WTC11 (cell line): ENCODE measurements at places on chromosomes 3 and 15.

DNA sequence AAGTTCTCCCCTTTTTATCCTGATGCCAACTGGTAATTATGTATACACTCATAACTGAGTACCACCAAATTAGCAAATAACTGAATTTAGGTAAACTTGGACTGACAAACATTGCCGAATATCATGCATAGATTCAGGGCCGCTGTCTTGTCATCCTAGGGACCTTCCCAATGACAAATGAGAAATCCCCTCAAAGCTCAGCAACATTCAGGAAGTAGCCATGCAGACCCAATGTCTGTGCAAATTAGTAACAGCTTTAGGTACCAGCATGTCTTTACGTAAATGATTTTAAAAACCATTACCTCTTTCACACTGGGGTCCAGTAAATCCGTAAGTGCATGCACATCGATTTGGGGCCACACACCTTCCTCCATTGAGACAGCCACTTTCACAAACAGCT lies 49.5 kb downstream of the FBN1 start:
- DNase-seq: no peak

DNA sequence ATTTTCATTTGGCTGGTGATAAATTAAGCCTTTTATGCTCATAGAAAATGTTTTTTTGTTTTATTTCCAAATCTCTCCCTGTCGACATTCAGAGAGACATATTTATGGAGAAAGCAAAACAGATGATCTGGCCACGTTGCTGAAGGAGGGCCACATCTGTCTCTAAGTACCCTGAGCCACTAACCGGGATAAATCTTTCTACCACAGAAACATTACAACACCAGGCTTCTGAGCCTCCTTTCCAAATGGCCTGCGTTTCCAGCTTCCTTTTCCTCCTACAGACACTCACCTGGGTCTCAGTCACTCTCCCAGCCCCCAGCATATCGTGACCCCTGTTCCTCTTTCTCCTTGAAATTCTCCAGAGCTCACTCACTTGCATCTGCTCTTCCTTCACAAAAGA lies 161.0 kb downstream of the ARRDC4 start:
- DNase-seq: no peak

- DNase-seq: peak; percentile 20
Observed at GRCh38 chr3:159766563-159767185, 222.0 kb upstream of the IL12A start.

- DNase-seq: no peak
Observed at GRCh38 chr3:24264748-24265158, 229.9 kb downstream of the THRB start.

GRCh38 chr3:56926947-56927282 lies 125.2 kb upstream of the ARHGEF3 start:
- DNase-seq: no peak

GRCh38 chr3:99774467-99774866 lies 43.2 kb upstream of the CMSS1 start:
- no peak for DNase-seq

GRCh38 chr15:99522288-99522687 lies 43.5 kb upstream of the MEF2A start:
- DNase-seq: no peak

DNA sequence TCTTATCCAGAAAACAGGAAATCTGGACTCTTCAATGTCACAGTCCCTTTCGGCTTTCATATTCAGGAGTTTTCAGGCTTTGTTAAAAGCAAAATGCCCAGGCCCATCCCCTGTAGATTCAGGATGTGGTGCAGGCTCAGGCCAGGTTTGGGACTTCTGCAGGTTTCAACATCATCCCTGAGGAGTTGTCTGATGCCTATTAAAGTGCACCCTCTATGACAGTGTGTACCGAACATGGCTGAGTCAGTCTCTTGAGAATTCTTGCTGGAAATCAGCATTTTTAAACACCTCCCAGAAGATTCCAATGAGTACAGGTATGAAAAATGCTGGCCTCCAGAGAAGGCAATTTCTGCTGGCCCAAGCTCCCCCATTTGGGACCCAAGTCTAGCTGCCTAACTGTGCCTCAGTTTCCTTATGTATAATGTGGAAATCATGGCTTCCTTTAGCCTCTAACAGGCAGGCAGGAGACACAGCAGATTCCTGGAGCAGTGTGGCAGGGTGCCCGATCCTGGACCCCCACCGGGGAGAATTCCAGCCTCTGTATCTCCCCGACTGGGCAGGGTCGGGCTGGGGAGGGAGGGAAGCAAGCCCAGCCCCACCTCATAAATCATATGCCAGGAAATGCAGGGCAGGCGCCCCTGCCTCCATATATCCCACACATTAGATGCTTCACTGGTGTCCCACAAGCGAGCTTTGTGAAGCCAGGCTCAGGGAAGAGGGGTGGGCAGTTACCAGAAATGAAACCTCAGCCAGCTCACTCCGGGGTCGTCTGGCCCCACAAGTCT lies 44.4 kb upstream of the SLC6A11 start:
- no peak for DNase-seq

GRCh38 chr3:176976586-176976985 lies 220.7 kb downstream of the TBL1XR1 start:
- no peak for DNase-seq

GRCh38 chr3:197189623-197190022 lies 108.8 kb downstream of the DLG1 start:
- no peak for DNase-seq

- DNase-seq: no peak
Observed at GRCh38 chr15:78408961-78409360, 29.1 kb upstream of the IREB2 start.

DNA sequence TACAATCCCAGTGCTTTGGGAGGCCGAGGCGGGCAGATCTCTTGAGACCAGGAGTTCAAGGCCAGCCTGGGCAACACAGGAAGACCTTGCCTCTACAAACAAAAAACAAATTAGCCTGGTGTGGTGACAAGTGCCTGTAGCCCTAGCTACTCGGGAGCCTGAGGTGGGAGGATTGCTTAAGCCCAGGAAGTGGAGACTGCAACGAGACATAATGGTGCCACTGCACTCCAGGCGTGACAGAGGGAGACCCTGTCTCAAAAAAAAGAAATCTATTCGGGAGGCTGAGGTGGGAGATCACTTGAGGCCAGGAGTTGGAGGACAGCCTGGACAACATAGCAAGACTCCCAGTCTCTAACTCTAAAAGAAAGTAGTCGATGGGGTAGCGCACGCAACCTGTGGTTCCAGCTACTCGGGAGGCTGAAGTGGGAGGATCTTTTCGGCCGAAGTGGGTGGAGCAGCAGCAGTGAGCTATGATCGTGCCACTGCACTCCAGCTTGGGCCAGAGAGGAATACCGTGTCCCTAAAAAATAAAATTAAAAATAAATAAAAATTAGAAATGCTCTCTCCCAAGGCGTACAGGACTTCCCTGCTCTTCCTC lies 775 bp downstream of the C3orf33 start:
- no peak for DNase-seq

DNA sequence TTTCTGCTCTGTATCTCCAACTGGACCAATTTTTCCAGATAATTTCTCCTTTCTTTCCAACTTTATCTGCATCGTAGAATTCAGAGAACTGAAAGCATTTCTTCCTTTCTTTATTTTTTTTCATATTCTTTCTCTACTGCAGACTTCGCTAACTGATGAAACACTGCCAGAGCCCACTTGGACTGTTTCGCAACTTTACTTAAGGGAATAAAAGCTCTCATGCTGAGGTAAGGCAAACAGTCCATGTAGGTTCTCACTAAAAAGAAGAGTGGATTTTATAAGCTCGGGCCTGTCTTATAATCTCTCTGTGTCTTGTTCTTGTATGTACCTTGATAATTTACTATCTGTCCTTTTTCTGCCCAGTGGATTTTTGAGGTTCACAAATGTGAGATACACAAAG lies 163.5 kb downstream of the CNTN4 start:
- no peak for DNase-seq

DNA sequence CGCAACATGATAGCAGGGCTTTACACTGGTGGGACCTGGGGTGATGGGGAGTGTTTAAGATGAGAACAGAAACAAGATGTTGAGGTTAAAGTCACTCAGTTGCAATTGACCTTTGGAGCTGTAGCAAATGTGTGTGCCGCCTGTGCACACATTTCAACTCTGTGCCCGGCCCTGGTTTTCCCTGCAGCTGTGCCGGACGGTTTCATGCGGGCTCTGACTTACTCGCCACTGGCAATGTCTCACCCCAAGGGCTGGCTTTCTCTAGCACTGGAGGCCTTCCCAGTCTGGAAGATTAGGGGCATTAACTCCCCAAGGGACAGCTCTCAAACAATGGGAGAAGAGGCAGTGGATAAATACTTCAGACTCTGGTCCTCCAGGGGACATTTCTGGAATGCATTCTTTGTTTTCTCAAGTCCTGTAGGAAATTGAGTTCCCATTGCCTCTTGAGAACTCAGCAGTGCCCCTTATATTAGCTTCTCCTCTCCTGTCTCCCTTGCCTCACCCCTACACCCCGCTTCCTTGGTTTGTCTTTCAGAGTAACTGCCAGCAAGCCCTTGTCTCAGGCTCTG lies 152.5 kb downstream of the EDEM1 start:
- no peak for DNase-seq

DNA sequence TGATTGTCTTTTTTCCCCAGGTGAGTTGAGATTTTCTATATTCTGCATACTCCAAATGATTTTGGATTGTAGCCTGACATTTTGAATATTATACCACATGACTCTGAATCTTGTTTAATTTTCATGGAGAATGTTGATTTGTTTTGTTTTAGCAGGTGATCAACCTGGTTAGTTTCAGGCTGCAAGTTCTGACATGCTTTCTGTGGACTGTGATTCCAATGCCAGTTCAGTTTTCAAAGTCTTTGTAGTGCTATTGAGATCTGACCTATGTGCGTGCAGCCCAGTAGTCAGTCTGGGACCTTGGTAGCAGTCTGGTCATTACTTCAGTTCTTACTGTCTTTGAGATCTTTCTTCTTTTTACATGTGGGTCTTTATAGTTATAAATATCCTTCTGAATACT lies 18.6 kb upstream of the MTMR10 start:
- no peak for DNase-seq

DNA sequence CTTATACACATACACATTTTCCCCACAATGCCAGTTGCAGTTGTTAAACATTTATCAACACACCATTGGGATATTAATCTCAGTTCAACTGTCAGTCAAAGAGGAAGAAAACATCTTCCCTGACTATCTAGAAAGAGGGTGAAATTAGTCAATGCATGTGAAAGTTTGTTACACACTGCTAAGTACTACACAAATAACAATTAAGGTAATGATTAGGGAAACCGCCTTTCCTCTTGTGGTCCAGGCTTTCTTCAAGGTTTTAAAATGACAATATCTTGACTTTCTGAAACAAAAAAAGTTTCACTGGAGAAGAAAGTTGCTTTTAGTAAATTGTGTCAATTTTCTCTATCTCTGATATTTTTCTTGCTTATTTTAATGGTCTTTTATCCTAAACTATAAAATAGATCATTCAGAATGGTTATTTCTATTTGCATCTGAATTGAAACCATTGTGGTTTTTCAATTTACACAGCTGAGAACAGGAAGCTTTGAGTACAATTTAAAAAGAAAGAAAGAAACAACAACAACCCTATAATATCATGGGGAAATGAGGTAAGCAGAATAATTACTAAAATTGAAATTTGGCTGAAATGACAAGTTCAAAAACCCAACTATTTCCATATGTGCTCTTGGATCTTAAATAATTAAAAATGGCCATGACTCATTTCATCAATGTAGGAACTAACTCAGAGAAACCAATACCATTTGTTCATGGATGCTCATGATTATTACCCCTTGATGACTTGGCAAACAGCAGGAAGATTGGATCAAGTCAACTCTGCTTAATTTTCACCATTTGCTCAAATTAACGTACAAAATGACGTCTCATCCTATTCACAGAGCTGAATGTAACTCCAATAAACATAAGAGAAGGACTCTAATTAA lies 31.7 kb downstream of the GPR149 start:
- DNase-seq: no peak

DNA sequence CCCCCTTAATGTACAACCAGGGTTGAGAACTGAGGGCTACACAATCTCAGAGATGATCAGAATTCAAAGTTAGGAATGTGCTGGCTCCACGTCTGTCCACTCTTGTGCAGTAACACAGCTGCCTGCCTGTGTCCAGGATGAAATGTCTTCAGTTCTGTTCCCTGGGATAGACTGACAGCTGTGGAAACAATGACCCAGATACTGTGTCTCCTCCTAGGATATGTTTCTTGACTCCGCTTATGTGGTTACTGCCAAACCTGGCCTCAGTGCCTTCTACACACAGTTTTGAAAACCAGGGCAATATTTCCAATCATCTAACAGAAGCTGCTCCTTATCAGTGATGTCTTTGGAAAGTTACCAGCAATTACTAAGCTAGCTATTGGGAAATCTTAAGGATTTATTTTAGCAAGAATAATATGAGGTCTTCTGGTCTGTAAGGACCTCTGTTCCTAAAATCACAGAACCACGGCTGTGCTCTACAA lies 67.6 kb downstream of the NOX5 start:
- no peak for DNase-seq

DNA sequence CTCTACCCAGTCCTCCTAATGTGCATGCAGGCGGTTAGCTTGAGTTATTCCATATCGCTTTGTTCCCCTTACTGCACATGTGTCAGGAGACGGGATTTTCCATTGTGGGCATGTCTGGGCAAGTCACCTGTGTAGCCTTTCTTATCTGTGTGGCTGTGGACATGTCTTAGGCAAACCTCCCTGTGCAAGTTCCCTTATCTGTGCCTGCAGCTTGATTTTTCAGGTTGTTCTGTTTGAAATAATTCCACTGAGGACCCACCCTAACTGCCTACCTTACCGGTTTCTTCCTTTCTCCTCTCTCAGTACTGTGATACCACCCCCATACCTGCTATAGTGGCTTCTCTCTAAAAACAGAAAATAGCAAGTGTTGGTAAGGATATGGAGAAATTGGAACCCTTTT lies 113.6 kb downstream of the NEO1 start:
- no peak for DNase-seq

- DNase-seq: no peak
Observed at GRCh38 chr3:111676211-111677006, 81.3 kb upstream of the ZBED2 start.

DNA sequence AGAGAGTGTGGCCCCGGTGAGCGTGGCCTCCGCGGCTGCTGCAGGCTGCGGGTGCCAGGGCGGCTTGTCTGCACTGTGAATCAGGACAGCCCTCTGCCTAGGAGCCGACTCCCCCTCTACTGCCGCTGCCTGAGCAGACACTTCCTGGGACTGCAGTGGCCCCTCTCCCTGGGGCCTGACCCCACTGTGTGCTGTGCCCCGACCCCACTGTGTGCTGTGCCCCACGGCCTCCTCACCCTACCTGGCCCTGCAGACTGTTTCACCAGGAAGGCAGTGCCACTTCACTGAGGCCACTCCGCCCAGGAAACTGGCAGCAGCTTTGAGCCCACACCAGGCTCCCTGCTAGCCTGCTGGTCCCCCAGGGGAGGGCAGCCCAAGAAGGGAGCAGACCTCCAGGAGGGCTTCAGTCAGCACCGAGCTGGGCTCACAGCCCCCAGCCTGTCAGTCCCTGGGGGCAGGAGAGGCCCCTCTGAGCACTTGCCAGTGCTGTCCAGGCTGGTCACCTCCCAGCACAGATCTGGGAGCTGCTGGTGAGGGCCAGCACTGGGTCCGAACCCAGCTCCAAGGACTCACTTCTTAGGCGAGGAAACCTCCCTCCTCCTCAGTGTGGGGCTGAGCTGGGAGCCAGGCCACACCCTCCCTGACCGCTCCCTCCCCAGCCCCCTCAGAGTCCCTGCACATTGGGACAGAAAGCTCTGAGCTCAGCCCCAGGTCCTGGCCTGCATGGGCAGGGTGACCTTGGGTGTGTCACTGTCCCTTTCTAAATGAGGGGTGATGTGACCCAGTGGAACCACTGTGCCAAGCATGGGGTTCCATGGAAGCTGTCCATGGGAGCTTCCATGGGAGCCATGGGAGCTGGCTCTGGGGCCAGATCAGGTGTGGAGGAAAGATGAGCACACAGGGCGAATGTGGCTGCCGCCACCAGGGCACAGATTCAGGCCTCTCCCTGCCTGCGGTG lies 56.8 kb downstream of the DNAJB8 start:
- no peak for DNase-seq

GRCh38 chr3:197734667-197735318 lies 1.9 kb downstream of the RUBCN start:
- no peak for DNase-seq
